ENCODE measurements at places on chromosomes 5 and 9.
A peak's percentile ranks its signal among the peaks of the same experiment; 100 is the strongest.

GRCh38 chr9:98551511-98552286 lies 157.0 kb downstream of the GABBR2 start:
- DNase-seq: no peak

- no peak for DNase-seq
These were observed 33.6 kb downstream of the TLR4 start for GRCh38 chr9:117737721-117738226.

DNA sequence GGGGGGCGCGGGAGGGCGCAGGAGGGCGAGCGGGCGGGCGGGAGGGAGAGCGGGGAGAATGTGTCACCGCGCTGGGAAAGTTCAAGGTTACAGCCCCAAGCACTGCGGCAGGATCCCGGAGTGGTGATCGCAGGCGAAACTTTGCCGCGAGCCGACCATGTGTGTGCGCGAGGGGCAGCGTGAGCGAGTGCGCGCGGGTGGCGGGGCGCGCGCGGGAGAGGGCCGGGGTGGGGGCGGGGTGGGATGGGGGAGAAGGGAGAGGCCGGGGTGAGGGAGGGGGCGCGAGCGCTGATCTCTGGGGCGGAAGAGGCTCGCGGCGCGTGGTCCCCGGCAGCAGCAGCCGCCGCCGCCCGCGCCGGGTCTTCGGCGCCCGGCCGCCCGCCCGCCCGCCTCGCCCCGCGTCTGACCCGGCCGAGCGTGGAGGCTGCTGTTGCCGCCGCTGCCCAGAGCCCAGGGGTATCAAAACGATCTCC lies at the start of gene NFIB:
TSS of gene NFIB (minus strand) at position 191 of the 473 bp plus-strand sequence. CDS start 630 bp downstream, outside the sequence.
- peak; percentile 59 for DNase-seq

- no peak for DNase-seq
These were observed 26.9 kb downstream of the EXOC3 start for GRCh38 chr5:469752-470483.
